Urinary bladder (tissue), 4 donors: ENCODE measurements at places on chromosomes 7 and 10. TPM values are rescaled to one million over a fixed set of nuclear protein-coding genes. Genes with fewer than 3 reads are reported as not detected.

- no peak for DNase-seq
Observed at GRCh38 chr10:58570307-58570723, 57.6 kb downstream of the BICC1 start.

DNA sequence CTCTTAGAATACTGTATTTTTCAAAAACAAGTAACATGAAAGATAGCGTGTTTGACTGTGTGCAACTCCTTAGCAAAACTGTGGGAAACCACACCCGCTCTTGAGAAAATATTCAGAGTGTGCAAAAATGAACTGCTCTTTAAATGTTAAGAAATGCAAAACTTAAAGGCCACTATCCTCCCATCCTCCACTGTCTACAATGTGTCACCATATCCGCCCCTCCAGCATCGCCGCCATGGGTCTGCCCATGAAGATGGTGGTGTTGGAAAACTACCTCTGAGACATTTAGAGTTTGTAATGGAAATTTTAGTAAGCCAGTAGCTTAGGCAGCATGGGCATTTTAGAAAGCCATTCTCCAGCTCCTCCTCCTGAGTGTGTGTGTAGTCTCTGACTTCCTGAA is 20.1 kb upstream of the NMT2 start:
- DNase-seq, result no peak

DNA sequence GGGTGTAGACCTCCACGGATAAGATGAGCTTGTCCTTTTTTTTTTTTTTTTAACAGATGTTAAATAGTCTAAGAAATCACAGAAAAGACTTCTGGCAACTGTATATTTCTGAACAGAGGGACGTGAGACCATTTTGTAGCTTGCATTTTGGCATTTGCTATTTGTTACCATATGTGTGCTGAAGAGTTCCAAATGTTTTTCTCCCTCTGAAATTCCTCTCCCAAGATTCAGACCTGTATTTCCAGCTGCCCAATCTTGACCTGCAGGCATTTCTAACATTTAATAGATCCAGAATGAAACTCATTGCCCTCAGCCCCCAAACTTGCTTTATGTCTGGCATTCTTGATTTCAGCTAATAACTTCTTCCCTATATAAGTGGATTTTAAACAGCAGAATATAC is 223.1 kb upstream of the FZD1 start:
- DNase-seq, result no peak

Gene NUDT5
- polyA plus RNA-seq, result 25.0 TPM

Gene AHCYL2
- polyA plus RNA-seq, result 9.0 TPM

- no peak for DNase-seq
Observed at GRCh38 chr7:144776447-144776846, 59.4 kb downstream of the TPK1 start.
